Left cardiac atrium (tissue), 4 donors: ENCODE measurements at places on chromosomes 13 and 19. TPM values are rescaled to one million over a fixed set of nuclear protein-coding genes. Genes with fewer than 3 reads are reported as not detected.
A peak's percentile ranks its signal among the peaks of the same experiment; 100 is the strongest.

DNA sequence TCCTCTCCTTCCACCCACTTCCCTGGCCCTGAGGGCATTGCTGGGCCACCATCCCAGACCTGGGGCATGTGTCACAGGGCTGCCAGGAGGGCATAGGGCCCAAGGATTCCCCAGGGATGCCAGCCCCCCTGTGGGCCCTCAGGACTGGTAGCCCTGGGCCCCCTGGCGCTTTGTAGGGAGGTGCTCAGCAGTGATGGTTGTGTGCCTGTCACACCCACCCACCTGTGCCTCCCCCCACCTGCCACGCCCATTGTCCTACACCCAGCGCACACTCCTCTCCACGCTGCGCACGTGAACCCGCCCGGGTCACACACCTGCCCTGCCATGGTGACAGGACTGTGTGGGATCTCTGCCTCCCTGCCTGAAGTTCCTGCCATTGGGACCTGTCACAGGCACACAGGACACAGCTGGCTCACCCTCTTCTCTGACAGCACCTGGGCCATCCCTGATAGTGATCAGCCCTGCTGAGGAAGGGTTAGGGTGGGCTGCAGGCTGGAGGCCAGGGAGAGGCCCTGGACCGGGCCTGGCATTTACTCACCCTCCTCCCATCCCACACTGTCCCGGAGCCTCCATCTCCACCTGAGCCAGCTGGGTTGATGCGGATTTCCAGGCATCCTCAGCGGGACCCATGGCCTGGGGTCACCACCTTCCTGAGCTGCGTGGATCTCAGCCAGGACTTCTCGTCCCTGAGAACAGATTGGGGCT lies 23.9 kb downstream of the WTIP start:
- DNase-seq: no peak

GRCh38 chr19:7744199-7744786 lies 3.0 kb downstream of the CD209 start:
- DNase-seq: no peak

DNA sequence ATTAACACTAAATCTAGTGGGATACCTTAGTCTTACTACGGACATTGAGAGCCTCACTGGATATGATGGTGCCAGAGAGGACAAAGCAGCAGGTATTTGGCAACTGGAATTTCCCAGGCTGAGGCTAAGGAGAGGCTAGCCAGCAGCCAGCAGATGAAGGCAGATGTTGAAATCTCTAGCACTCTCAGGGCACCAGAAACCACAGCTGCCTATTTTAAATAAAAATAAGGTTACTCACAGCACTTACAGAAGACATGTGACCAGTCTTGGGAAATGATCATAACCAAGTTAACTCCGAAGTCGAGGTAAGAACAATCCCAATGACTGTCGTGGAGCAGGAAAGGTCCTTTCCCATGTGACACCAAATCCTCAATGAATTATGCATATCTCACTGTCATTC lies 1726.0 kb downstream of the EFNB2 start:
- DNase-seq: no peak

- DNase-seq: no peak
Measured at GRCh38 chr19:16862826-16863415, 25.9 kb upstream of the F2RL3 start.

DNA sequence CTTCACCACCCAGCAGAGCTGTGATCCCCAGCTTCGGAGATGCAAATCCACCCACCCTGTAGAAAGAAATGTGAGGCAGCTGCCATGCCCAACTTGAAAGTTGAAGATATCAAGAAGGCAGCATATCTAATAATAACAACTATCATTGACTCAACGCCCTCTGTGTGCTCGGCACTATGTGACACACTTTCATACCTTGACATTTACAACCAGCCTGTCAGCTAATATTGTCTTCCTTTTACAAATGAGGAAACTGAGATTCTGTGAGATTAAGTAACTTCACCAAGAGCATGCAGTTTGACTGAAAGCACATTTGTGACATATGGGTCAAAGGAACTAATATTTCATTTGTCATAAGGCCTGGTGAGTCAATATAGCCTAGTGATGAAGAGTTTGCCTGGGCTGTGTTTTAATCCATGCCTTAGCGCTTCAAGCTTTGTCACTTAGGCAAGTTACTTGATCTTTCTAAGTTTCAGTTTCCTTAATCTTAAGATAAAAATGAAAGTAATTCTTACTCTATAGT lies 137.0 kb downstream of the FLT1 start:
- no peak for DNase-seq

DNA sequence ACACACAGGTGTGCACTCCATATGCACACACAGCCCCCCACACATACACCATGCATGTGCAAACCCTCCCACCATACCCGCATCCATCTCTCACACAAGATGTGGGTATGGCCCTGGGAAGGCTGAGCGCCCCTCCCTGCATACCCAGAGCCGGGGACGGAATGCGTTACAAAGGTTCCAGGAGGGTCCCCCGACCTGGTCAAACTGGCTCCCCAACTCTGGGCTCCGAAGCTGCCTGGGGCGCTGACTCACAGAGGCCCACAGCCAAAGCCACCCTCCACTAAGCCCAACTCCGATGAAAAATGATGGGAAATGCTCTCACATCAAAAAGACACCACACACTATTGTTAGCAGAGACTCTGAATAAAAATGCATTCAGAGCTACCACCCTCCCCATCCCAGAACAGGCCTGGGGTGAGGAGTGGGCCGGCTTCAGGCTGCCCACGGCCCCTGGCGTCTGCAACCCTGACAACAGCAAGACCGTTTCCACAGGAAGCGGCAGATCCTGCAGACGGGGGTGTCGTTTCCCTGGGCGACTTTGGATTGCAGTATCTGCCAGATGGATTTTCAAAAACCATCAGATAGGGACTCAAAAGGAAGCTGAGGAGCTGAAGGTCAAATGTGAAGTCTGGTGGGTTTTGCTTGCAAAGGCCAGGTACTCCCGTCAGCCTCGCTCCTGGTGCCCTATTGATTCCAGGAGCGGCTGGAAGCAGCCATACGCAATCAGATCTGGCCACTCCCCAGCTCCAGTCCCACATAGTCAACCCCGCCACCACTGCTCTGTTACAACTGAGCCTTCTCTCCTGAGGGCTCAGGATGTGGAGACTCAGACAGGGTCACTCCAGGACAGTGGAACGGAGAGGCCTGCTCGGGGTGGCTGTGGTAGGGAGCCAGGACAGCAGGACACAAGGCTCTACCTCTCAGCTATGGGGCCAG lies 14.3 kb downstream of the PEPD start:
- no peak for DNase-seq

- no peak for DNase-seq
Measured at GRCh38 chr19:55927991-55928390, 4.1 kb downstream of the NLRP13 start.

DNA sequence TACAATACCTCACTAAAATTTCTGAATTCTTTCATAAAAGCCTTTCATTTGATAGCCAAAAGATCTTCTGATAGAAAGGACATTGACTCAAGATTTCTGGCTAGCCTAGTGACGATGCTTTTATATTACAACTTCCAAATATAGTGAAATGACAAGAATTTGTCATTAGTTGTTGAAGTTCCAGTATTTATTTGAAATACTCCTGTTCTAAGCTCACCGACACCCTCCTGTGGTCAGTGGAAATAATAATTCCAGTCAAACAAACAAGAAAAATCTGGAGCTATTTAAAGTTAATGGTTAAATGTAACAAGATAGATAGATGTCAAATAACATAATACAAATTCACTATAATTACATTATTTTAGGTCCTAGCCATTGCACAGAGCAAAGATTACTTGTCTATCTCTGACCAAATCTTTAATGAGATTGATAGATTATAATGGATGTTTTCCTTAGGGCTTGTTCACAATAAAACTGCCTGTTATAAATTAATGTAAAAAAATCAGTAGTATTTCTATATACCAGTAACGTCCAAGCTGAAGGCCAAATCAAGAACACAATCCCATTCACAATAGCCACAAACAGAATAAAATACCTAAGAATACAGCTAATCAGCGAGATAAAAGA lies 195.5 kb downstream of the RGCC start:
- no peak for DNase-seq

DNA sequence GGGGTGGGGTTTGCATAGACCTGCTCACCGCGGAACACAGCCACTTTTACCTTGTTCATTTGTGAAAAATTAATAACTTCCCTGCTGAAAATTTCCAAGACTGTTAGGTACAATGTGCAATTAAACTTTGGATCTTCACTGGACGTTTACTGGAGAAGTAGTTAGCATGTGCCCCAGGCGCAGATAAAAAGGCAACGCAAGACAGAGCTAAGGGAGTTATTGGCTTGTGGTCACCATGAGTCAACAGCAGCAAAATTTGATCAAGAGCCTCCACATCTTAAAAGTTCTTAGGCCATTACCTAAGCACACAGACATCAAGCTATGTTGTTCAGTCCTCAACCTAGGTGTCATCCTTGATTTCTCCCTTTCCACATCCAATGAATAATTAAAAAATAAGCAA lies 257.0 kb downstream of the LHFPL6 start:
- DNase-seq: no peak

GRCh38 chr19:18919086-18919899 lies at the start of the genes COPE and DDX49:
TSS of gene COPE (minus strand) at chr19:18919387. CDS start at chr19:18919348, 39 bp downstream.
TSS of gene DDX49 (plus strand) at chr19:18919715. CDS start at chr19:18919742, 27 bp downstream.
- peak; percentile 98 for DNase-seq

DNA sequence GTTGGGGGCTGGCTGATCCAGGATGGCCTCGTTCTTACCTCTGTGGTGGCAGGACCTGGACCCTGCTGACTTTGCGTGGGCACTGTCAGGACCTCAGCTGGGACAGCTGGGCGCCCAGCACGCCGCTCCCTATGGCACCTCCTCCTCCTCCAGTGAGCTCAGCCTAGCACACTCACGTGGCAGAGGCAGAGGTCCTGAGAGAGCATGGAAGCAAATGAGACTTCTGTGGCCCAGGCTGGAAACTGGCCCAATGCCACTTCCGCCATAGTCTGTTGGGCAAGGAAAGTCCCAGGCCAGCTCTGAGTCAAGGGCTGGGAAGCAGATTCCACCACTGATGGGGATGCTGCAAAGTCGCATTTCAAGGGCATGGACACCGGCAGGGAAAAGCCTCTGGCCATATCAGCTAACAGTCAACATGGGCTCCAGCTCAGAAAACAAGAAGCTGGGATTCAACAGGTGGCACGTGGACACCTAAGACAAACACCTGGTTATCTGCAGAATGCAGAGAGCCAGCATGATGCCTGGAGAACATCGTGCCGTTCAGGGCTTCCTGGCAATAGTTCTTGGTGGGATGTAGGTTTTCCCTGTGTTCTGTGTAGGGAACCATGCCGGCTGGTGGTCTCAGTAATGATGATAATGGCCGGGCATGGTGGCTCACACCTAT lies 16.7 kb downstream of the MYBPC2 start:
- no peak for DNase-seq

Gene LGALS7
- total RNA-seq: not detected

Gene GRIN2D
- total RNA-seq: 0.47 TPM

Gene MISP3
- 4.6 TPM for total RNA-seq

Gene NEK3
- total RNA-seq: 11.9 TPM

Gene TPTE2
- not detected for total RNA-seq
